Activated T-helper 17 cell treated with anti-CD3 and anti-CD28 coated beads, Interleukin-2, amount 50 U/mL, for 72 hours (primary cell): ENCODE measurements at places on chromosomes 3 and 15. TPM values are rescaled to one million over a fixed set of nuclear protein-coding genes. Genes with fewer than 3 reads are reported as not detected.

Gene COL6A5
- not detected for total RNA-seq

Gene SLC6A1
- not detected for total RNA-seq

Gene AADACL2
- total RNA-seq = not detected

Gene TLR9
- total RNA-seq = 0.30 TPM

Gene THBS1
- 3.5 TPM for total RNA-seq

Gene CNOT10
- 68.1 TPM for total RNA-seq

Gene HRG
- not detected for total RNA-seq

Gene PDCD7
- 22.0 TPM for total RNA-seq

Gene KCTD6
- total RNA-seq = 5.2 TPM

Gene CHAC1
- total RNA-seq = 2.4 TPM

Gene SNX22
- total RNA-seq = 0.26 TPM

Gene CNBP
- total RNA-seq = 274 TPM

Gene OXNAD1
- 32.4 TPM for total RNA-seq

Gene DZIP1L
- not detected for total RNA-seq

Gene ESYT3
- total RNA-seq = 0.09 TPM

Gene UNC13C
- not detected for total RNA-seq

Gene PODXL2
- total RNA-seq = 0.69 TPM

Gene GOLGA6D
- not detected for total RNA-seq

Gene CELF6
- total RNA-seq = 0.52 TPM

Gene SEMA4B
- total RNA-seq = 49.1 TPM

Gene TMIE
- 0.53 TPM for total RNA-seq

Gene CP
- total RNA-seq = not detected

Gene RAB11A
- 108 TPM for total RNA-seq

Gene AP3B2
- total RNA-seq = 1.5 TPM

Gene DYNLT2B
- total RNA-seq = 11.3 TPM

Gene ZNF80
- total RNA-seq = 0.15 TPM

Gene SLC2A2
- not detected for total RNA-seq

Gene PEX5L
- 0.08 TPM for total RNA-seq

Gene FOXB1
- total RNA-seq = 1.1 TPM

Gene PARP15
- total RNA-seq = 15.0 TPM

Gene ALDH1A2
- 1.1 TPM for total RNA-seq

Gene RNU5B-1
- total RNA-seq = 14.1 TPM

Gene CCR1
- 1.8 TPM for total RNA-seq

Gene EFCC1
- not detected for total RNA-seq

Gene A4GNT
- not detected for total RNA-seq

Gene IL5RA
- 0.79 TPM for total RNA-seq

Gene SLC9C1
- total RNA-seq = not detected

Gene KCNMB2
- not detected for total RNA-seq

Gene STRA6
- not detected for total RNA-seq

Gene EPHA3
- total RNA-seq = 0.11 TPM

Gene FGF12
- not detected for total RNA-seq

Gene LMAN1L
- 1.6 TPM for total RNA-seq

Gene HCLS1
- total RNA-seq = 255 TPM

Gene TEX55
- not detected for total RNA-seq

Gene TMEM212
- not detected for total RNA-seq

Gene CHDH
- 1.1 TPM for total RNA-seq
